ENCODE measurements at places on chromosomes 6 and 20. TPM values are rescaled to one million over a fixed set of nuclear protein-coding genes. Genes with fewer than 3 reads are reported as not detected.

GRCh38 chr20:29306390-29307072 lies 1950.9 kb upstream of the DEFB115 start:
- DNase-seq, result no peak

- DNase-seq, result no peak
Observed at GRCh38 chr6:484086-484745, 92.7 kb downstream of the IRF4 start.

DNA sequence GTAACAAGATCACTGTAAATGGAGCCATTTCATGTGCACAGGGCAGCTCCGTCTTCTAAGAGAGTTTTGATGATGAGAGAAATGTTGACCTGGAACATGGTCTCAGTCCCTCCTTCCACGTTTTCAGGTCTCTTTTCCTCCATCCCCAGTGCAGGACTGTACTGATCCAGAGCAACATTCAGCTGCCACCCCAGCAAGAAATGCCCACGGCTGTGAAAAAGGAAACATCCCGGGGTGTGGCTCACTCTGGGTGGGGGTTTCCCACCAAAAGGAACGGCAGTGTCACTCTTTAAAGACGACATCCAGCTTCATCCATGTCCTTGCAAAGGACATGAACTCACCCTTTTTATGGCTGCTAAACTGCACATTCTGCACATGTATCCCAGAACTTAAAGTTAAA lies 92.6 kb downstream of the ERMARD start:
- no peak for DNase-seq

Gene TMC2
- total RNA-seq, result not detected

Gene TRIM15
- total RNA-seq, result not detected

- no peak for DNase-seq
Observed at GRCh38 chr20:50318710-50319109, 128.1 kb downstream of the CEBPB start.

Measured in dermis blood vessel endothelial cell (primary cell).